ENCODE measurements at places on chromosomes 12 and 14. TPM values are rescaled to one million over a fixed set of nuclear protein-coding genes. Genes with fewer than 3 reads are reported as not detected.

Gene NACA
- 622 TPM for total RNA-seq

Gene WNT5B
- 1.5 TPM for total RNA-seq

Gene AQP2
- total RNA-seq = not detected

Gene OR6C1
- not detected for total RNA-seq

Gene NUDT14
- total RNA-seq = 46.0 TPM

Gene WSCD2
- total RNA-seq = 0.15 TPM
